ENCODE measurements at places on chromosomes 2 and 18. TPM values are rescaled to one million over a fixed set of nuclear protein-coding genes. Genes with fewer than 3 reads are reported as not detected.
A peak's percentile ranks its signal among the peaks of the same experiment; 100 is the strongest.

Gene TTC39C
- 38.8 TPM for total RNA-seq

DNA sequence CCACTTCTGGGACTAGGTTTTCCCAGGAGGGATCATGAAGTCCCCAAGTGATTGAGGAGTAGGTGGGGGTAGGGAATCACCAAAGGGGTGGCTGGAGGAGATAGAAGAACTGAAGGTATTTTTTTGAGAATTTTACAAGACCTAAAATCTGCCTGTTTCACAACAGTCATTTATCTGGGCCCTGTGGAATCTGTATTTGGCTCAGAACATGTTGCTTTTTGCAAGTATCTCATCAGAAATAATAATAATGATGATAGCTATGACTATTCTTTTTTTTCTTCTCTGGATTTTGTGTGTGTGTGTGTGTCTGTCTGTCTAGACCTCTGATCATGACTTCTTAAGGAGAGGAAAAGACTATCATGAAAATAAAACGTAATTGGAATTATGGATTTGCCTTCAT is 13.9 kb downstream of the STON1 start:
- no peak overlapping the region for H3K27ac ChIP-seq
- no peak for DNase-seq
- H3K27me3 ChIP-seq = no peaks in the 10 kb centered on the region
- no peaks in the 10 kb centered on the region for H3K36me3 ChIP-seq

DNA sequence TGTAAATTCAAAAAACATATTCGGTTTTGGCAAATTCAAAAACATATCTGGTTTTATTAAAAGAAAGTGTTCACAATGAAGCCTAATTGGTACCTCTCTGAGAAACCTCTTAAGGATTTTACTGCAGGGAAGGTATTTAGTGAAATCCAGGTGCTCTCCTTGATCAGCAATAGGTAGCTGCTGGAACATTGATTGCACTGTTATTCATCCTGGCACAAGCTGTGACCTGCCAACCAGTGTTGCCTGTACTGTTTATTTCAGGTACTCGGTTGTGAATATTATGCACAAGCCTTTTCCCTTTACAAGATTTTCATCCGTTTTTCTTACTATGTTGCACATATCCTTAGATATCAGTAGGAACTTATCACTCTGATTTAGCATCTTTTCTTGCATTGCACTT is 155.8 kb upstream of the ZEB2 start:
- no peak overlapping the region for H3K27ac ChIP-seq
- H3K4me3 ChIP-seq = no peak overlapping the region
- no peaks in the 10 kb centered on the region for H3K4me1 ChIP-seq

Gene PLCD4
- total RNA-seq = 0.35 TPM

- no peak overlapping the region for H3K4me3 ChIP-seq
- H3K27ac ChIP-seq = no peak overlapping the region
- peaks cover 2% of the 10 kb centered on the region for H3K27me3 ChIP-seq
- DNase-seq = no peak
- peaks cover 5% of the 10 kb centered on the region for H3K4me1 ChIP-seq
- H3K36me3 ChIP-seq = no peaks in the 10 kb centered on the region
These were observed 8.5 kb upstream of the CYBRD1 start for GRCh38 chr2:171513719-171514160.

DNA sequence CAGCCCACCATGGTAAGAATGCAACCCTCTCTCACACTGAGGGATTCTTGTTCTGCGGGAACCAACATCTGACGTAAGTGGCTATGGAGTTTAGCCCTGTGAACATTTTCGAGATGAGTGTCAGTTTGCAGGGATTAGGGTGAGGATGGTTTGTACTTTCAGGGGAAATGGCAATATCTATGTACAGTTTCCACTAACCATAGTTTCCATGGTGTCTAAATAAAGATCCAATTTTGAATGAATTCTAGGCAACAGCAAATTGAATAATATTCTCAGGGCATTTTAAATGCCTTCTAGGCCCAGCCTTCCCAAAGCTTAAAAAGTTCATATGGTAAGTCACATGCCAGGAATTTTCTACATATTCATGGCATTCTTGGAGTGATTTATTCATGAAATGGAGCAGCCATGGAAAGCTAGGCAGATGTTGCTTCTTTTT is 105.4 kb upstream of the MMADHC start:
- H3K4me3 ChIP-seq = no peak overlapping the region
- DNase-seq = no peak
- H3K27ac ChIP-seq = no peak overlapping the region
- no peaks in the 10 kb centered on the region for H3K36me3 ChIP-seq
- H3K27me3 ChIP-seq = no peaks in the 10 kb centered on the region

DNA sequence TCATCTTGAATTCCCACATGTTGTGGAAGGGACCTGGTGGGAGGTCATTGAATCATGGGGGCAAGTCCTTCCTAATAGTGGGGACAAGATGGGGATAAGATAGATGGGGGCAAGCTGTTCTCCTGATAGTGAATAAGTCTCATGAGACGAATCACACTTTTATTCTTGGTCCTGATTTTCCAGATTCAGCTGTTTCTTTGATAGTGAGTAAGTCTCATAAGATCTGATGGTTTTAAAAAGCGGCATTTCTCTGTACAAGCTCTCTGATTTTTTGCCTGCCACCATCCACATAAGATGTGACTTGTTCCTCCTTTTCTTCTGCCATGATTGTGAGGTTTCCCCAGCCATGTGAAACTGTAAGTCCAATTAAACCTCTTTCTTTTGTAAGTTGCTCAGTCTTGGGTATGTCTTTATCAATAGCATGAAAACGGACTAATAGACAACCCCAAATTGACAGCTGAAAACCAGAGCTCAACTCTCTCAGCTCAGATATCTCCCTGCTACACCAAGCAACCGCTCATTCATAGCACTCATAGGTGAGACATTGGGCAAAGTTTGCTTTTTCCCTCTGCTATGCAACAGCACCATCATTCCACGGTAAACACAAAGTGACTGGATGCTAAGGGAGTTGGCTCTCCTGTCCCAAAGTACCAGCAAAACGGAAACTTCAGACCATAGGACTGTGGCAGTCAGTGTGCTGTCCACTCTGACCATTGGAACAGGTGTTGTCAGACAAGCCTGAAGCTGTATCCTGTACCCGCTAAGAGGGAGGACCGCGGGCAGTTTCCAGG is 44.9 kb upstream of the TBC1D8 start:
- no peak overlapping the region for H3K4me3 ChIP-seq
- H3K36me3 ChIP-seq = no peaks in the 10 kb centered on the region
- H3K27me3 ChIP-seq = peaks cover 2% of the 10 kb centered on the region
- H3K27ac ChIP-seq = no peak overlapping the region

- H3K27ac ChIP-seq = no peak overlapping the region
- no peak overlapping the region for H3K4me3 ChIP-seq
- no peaks in the 10 kb centered on the region for H3K36me3 ChIP-seq
- no peaks in the 10 kb centered on the region for H3K27me3 ChIP-seq
- DNase-seq = no peak
These were observed 388.3 kb downstream of the NR4A2 start for GRCh38 chr2:155944218-155944617.

Gene PFN4
- 0.29 TPM for total RNA-seq

Gene ALPP
- not detected for total RNA-seq

Gene ZNF385B
- total RNA-seq = not detected

GRCh38 chr2:218954541-218955300 is 4.7 kb upstream of the CDK5R2 start:
- H3K27ac ChIP-seq = no peak overlapping the region
- DNase-seq = no peak
- H3K36me3 ChIP-seq = no peaks in the 10 kb centered on the region
- peaks cover 51% of the 10 kb centered on the region for H3K27me3 ChIP-seq
- no peak overlapping the region for H3K4me3 ChIP-seq

Gene CRYBA2
- total RNA-seq = not detected

DNA sequence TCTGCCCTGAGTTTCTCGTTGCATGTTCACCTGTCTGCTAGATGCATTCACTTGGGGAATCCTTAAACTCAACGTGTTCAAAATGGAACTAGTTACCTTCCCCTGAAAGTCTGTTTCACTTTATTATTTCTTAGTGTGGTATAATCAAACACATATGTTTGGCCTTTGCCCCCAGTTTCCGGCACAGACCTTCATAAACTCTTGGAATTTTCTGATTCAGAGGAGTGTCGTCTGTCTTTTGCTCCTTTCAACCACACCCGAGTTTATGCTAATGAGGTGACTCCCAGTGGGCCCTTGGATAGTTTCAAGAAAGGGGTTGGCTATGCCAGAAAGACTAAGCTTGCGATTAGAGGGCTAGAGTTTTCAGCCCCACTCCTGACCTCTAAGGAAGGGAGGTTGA is 198.9 kb downstream of the CDCA7 start:
- no peaks in the 10 kb centered on the region for H3K4me1 ChIP-seq
- peaks cover 25% of the 10 kb centered on the region for H3K27me3 ChIP-seq
- no peaks in the 10 kb centered on the region for H3K36me3 ChIP-seq
- DNase-seq = no peak
- H3K27ac ChIP-seq = no peak overlapping the region

- DNase-seq = no peak
- peaks cover 30% of the 10 kb centered on the region for H3K4me1 ChIP-seq
- no peak overlapping the region for H3K4me3 ChIP-seq
- H3K36me3 ChIP-seq = peaks cover 11% of the 10 kb centered on the region
These were observed 743.6 kb downstream of the RNF144A start for GRCh38 chr2:7660816-7661215.

GRCh38 chr2:74503506-74504475 is 3.7 kb downstream of the PCGF1 start:
- peak overlapping the region; percentile 84 for H3K4me3 ChIP-seq
- no peak for DNase-seq
- peaks cover 15% of the 10 kb centered on the region for H3K36me3 ChIP-seq
- H3K27me3 ChIP-seq = peaks cover 54% of the 10 kb centered on the region
- H3K4me1 ChIP-seq = peaks cover 63% of the 10 kb centered on the region

DNA sequence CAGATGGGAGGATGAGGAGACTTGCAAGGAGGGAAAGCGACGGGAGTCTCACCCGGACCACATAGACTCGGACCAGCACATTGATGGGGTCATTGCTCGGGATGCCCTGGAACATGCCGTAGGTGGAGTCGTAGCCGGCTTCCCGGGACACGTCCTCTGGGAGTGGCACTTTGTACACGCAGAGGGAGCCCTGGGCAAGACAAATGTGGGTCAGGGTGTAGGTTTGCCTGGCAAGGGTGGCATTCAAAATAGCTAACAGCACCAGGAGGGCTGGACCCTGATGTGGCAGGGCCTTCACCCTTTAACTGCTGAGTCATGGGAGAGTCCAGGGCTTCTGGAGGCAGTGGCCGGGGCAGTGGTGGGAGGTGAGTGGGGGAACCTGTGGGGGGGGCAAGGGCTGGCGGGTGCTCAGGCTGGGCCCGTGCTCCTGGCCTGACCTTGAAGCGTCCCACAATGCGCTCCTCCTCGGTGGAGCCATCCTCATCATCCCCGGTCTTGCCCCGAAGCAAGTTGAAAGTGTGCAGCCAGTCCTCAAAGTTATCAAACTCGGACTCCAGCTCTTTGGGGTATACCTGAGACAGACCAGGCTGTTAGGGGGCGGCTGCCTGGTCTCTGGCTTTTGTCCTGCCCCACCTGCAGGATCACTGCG is 11.1 kb downstream of the OTOF start:
- peaks cover 3% of the 10 kb centered on the region for H3K36me3 ChIP-seq
- no peak for DNase-seq
- H3K27ac ChIP-seq = no peak overlapping the region
- no peaks in the 10 kb centered on the region for H3K4me1 ChIP-seq
- no peak overlapping the region for H3K4me3 ChIP-seq

DNA sequence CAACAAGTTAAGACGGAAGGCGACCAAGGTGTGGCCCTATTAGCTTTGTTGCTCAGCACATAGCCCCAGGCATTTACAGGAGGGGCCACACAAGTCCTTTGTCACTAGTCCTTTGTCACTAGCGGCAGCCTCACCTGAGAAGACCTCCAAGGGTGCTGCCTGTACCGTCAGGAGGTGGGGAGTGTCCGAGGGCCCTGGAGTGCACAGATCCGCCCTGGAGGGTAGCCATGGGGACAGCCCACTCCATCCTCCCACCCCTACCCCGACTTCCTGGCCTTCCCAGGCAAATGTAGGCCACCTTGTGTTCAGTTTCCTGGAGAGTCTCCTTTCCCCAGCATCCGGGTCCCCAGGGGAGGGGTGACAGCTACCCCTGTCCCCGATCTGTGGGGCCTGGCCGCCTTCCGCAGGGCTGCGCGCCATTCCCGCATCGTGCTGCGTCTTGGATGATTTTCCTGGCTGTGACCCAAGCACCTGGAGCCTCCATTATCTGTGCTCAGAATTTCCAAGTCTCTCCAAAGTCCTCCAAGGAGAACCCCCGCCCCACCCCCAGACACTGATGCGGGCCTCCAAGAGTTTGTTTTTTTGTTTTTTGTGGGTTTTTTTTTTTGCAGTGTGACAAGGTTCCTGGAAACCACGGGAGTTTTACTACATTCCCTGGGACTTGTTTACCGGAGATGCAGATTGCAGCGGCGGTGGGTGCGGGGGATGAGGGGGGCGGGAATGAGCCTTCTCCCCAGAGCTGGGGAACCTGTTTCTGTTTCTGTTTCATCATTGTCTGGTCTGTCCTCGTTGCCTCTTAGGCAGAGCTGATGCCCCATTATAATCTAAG is 28.6 kb downstream of the TEX44 start:
- peaks cover 33% of the 10 kb centered on the region for H3K4me1 ChIP-seq
- no peaks in the 10 kb centered on the region for H3K27me3 ChIP-seq
- no peaks in the 10 kb centered on the region for H3K36me3 ChIP-seq
- peak overlapping the region; percentile 80 for H3K27ac ChIP-seq
- DNase-seq = no peak
- peak overlapping the region; percentile 65 for H3K4me3 ChIP-seq

Gene IL1R1
- total RNA-seq = 14.5 TPM

DNA sequence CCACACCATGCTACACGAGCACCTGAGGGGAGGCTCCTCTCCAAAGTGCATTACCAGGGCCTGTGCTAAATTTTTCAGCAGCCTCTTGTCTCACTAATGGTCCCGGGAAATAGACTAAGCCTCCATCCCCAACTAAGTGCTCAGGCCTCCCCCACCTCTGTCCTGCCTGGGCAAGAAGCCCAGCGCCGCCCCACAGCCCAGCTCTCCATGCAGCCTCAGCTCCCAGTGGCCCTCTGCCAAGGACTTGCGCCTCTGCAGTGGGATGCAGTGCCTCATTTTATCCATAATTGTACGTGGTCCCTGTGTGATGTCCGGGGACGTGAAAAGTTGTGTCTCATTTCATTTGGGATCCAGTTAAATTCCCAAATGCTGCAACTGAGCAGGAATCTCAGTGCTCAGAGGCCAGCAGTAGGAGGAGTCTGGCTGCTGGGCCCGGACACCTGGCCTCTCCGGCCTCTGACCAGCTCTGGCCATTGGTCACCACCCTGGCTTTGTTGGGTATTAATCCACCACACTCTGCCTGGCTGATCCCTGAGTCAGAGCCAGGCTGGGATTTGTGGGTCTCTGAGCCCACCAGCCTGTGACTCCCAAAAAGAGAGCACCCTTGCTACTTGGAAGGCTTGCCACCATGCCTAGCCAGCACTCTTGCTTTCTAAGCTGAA is 11.4 kb upstream of the STEAP3 start:
- no peaks in the 10 kb centered on the region for H3K36me3 ChIP-seq
- no peak overlapping the region for H3K4me3 ChIP-seq
- no peak overlapping the region for H3K27ac ChIP-seq
- no peaks in the 10 kb centered on the region for H3K27me3 ChIP-seq
